ENCODE measurements at places on chromosomes 11 and 22.
A peak's percentile ranks its signal among the peaks of the same experiment; 100 is the strongest.

DNA sequence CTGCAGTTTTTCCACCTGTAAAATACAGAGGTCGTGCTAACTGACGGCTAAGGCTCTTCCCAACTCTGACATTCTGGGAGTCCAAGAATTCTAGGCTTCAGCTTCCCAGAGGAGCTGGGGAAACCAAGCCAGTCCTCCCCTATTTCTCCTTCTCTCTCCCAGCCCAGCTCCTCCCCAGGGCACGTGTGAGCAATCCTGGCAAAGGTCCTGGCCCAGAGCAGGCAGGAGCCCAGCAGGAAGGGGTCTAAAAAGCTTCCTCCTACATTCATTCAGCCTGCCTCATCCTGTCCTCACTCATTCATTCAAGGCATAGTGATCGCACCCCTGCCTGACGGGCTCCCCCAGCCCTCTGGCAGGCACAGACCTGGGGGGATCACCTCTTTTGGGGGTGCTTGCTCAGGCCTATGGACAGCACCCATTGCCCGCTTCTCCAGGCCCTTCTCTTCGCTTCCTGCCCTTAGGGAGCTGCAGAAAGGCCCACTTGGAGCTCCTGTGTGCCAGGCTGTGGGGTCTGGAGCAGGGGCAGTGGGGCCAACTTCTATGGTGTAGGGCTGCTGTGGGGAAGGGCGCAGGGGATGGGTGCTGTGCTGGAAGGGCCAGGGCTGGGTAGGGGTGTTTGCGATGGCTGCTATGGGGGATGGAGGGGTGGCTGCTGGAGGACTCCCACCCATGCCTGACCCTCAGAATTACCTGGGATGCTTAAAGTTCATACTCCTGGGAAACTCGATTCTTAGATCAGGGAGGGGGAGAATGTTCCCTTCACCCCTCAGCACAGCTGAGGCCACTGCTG lies 9.8 kb downstream of the KCNC1 start:
- DNase-seq = no peak

DNA sequence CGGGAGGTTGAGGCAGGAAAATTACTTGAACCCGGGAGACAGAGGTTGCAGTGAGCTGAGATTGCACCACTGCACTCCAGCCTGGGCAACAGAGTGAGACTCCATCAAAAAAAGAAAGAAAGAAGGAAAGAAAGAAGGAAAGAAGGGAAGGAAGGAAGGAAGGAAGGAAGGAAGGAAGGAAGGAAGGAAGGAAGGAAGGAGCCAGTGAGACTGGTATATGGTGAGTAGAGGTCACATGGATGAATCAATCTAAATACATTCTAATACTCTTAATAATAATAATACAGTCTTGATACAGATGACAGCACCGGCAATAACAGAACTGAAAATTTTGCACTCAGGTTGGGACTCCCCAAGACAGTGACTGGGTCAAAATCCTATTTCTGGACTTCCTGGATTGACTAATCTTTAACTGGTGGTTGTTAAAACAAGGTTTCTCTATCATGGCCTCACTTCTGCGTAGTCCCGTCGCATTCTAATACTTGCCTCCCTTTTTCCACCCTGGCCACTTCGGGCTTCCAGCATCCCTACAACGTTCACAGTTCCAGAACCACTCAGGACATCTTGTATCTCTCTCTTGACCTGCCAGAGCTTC lies 53.5 kb upstream of the EIF3M start:
- DNase-seq = no peak

DNA sequence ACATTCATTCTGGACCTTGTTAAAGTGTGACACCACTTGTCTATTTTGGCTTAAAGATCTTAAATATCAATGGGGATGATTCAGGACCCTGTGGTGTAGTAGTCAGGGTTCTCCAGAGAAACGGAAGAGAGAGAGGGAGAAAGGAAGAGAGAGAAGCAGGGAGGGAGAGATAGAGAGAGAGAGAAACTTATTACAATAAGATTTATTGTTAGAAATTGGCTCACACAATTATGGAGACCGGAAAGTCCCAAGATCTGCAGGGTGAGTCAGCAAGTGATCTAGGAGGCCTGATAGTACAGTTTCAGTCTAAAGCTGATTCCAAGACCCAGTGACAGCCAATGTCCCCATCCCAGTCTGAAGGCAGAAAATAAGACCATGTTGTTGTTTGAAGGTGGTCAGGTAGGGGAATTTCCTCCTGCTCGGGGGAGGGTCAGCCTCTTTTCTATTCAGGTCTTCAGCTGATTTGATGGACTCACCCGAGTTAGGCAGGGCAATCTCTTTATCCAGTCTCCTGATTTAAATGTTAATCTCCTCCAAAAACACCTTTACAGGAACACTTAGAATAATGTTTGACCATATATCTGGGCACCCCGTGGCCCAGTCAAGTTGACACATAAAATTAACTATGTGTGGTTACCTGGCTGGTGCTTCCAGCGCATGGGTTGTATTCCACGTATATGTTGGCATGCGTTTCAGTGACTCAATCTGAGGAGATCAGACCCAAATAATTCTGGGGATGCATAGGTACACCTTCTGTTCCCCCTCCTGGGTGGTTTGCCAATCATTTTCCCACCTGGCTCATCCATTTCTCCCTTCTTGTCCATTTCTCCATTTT lies 1350.5 kb downstream of the TBC1D22A start:
- no peak for DNase-seq

GRCh38 chr11:64568041-64568571 lies 22.9 kb upstream of the SLC22A12 start:
- DNase-seq = no peak

- DNase-seq = peak; percentile 12
These were observed 8.2 kb downstream of the LTO1 start for GRCh38 chr11:69666752-69667536.

DNA sequence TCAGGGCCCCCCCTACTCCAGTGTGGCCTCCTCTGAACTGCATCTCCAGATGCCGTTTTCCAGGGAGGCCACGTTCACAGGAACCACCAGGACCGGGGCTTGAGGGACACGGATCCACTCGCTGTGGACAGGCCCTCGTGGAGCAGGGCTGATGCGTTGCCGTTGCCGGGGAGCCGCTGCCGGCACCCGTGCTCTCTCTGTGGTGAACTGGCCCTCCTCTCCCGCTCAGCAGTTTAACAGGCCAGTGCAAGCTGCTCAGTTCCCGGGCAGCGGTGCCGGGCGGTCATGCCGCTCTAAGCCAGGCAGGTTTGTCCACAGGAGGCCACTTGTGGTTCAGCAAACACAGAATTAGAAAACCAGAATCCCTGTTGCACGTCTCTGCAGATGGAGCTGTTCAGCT lies 301.6 kb downstream of the TBC1D22A start:
- no peak for DNase-seq

DNA sequence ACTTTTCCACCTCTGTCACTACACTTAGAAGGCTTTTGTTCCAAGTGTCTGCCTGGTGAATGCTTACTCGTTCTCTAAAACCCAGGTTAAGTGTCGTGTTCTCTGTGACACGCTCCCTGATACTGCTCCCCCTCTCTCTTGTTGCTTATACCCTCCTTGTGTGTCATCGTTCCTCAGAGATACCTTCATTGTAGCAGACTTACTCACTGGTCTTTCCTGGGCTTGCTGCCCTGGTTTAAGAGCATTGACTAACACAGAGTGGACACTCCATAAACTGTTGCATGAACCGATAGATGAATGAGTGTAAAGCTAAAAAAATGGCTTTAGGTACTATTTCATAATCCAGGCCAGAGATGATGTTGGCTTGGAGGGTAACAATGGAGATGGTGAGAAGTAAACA lies 171.3 kb downstream of the GRIK4 start:
- DNase-seq = no peak

GRCh38 chr11:10504490-10504889 lies 36.5 kb downstream of the RNF141 start:
- no peak for DNase-seq

- no peak for DNase-seq
These were observed 51.5 kb upstream of the RPS13 start for GRCh38 chr11:17129003-17129402.

DNA sequence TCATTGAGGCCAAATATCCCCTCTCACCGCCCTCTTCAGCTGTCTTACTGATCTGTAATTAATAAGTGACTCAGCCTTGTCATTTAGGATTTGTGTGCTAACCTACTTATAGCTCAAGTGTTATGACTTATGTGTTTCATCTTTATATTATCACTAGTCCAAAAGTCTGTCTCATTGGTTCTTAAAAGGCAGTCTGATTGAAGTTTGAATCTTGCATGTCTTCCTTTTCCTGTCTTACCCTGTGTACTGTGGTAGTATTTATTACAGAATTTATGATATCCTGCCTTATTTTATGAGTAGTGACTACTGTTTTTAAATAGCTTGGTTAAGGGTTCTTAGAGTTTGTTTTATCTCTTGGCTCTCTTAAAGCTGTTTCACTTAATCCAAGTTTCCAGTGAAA lies 6.3 kb downstream of the DEPDC7 start:
- no peak for DNase-seq

GRCh38 chr11:61683961-61684869 lies 4.0 kb downstream of the DAGLA start:
- peak; percentile 60 for DNase-seq

- peak; percentile 83 for DNase-seq
These were observed 25.6 kb upstream of the SUSD2 start for GRCh38 chr22:24155627-24156140.

- DNase-seq = peak; percentile 82
These were observed 30.3 kb upstream of the WNT7B start for GRCh38 chr22:46007003-46007847.
